ENCODE measurements at places on chromosomes 4 and X. TPM values are rescaled to one million over a fixed set of nuclear protein-coding genes. Genes with fewer than 3 reads are reported as not detected.

NUP62CL gene
- not detected for total RNA-seq

SLITRK4 gene
- total RNA-seq, result 0.77 TPM

SLC2A9 gene
- 1.6 TPM for total RNA-seq

ANKRD37 gene
- total RNA-seq, result 4.2 TPM

TREX2 gene
- 1.9 TPM for total RNA-seq

ADH5 gene
- 101 TPM for total RNA-seq

ADH1C gene
- not detected for total RNA-seq

RBM46 gene
- not detected for total RNA-seq

CXXC4 gene
- total RNA-seq, result not detected

CT45A5 gene
- not detected for total RNA-seq

POU4F2 gene
- not detected for total RNA-seq

MAGEE1 gene
- 0.74 TPM for total RNA-seq

CT55 gene
- total RNA-seq, result not detected

MMAA gene
- 5.6 TPM for total RNA-seq

KCNE5 gene
- 0.31 TPM for total RNA-seq

UGT8 gene
- total RNA-seq, result 0.14 TPM

TMPRSS11A gene
- total RNA-seq, result not detected

DGAT2L6 gene
- total RNA-seq, result not detected

PPP4R3C gene
- not detected for total RNA-seq

All from endothelial cell of umbilical vein (primary cell).